Muscle of leg (tissue), 16 donors: ENCODE measurements at places on chromosomes 4 and X. TPM values are rescaled to one million over a fixed set of nuclear protein-coding genes. Genes with fewer than 3 reads are reported as not detected.

DNA sequence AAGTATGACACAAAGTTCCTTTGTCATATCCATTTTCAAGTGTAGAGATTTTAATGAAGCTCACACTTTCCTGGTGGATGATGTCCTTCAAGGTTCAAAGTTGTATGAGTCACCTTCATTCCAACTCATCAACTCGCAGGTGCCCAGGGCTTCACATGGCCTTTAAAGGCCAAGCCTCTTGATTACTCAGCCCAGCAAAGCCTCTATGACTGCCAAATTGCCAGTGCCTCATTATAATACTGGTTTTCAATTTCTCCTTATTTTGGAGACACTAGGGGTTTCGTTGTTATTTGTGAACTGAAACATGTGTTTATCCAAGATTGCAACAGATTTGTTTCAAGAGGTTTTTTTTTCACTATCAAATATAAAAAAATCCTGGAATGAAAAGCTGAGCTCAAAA is 45.9 kb upstream of the PPP3CA start:
- no peak for DNase-seq

- no peak for DNase-seq
Measured at GRCh38 chrX:109940411-109940810, 62.5 kb upstream of the TMEM164 start.

- no peak for DNase-seq
Measured at GRCh38 chr4:125728568-125728967, 413.8 kb downstream of the FAT4 start.

DNA sequence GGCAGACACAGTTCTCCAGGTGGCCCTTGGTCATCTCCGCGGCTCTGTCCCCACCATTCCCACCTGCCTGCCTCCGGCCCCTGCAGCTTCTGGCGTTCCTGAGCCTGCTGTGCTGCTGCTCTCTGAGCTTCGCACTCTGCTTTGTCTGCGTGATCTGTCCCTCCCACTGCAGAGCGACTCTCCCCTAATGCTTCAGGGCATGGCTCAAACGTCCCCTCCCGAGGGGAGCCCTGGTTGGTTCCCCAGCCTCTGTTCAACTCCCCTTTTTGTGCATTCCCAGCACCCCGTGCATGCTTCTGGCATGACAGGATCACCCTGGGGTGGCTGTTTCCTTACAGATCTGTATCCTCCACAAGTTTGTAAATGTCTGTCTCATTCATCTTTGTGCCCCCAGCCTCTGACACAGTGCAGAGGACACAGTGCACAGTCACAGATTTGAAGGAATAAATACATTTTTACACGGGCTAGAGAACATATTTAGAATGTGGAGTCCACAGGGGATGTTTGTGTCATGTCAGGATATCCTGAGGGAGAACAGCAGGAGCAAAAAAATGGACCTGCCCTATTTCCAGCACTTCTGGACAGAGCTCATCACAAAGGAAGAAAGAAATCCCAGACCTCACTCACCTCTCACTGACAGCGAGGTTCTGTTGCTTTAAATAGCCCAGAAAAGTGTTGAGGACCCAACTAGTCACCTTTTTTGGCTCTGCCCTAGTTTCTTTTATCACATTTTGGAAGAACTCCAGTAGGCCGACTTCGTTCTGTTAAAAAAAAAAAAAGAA is 72.6 kb downstream of the GATB start:
- no peak for DNase-seq

- peak; percentile 76 for DNase-seq
Measured at GRCh38 chr4:106266201-106266600, 49.8 kb downstream of the TBCK start.

DNA sequence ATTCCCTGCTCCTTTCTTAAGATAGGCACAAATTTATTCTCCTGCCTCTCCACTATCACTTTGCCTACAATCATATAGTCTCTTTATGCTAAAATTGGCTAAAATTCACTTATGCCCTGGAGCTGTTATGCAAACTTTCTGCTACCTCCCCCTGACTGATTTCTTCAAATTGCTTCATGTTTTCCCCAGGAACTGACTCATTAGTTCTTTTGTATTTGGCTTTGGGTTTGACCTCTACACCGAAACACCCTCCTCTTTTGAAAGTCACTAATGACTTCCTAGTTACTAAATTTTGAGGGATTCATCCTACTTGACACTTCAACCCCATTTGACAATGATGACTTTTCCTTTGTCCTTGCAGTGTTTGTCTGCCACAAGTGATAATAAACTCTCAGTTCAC is 222.6 kb downstream of the NDST4 start:
- DNase-seq: no peak

- no peak for DNase-seq
Measured at GRCh38 chr4:1763070-1763549, 30.0 kb upstream of the FGFR3 start.

DNA sequence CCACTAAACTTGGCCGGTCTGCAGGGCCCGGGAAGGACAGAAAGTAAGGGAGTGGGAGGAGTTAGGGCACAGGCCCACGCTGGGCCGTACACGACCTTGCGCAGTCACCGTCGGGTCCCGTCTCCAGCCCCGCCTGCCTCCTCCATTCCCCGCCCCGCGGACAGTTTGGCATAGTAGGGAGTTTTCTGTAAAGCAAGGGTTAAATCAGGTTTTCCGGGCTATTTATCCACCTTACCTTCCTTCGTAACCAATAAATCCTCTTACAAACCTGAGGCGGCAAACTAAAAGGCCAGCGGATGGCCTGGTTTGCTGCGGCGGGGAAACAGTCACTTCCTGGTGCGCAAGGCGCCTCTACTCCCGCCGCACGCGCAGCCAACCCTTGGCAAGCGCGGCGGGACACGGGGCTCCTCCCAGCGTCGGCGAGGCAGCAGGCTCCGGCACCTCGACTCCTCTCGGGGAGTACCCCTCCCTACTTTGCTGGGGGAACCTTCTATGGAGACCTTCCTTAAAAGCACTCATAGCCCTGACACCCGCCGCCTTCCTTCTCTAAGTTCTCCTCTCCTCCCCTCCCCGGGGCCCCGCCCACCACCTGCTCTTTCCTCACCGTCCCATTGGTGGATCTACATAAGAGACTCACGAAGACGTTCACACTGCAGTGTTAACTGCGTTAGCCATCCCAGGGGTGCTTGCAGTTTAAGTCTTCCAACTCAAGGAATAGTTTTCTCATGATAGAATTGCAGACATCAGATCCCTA is at the start of gene TRMT2B:
TRMT2B (minus strand) TSS at position 563 of the 754 bp plus-strand sequence. CDS start 9,822 bp downstream, outside the sequence.
- DNase-seq: peak; percentile 88

DNA sequence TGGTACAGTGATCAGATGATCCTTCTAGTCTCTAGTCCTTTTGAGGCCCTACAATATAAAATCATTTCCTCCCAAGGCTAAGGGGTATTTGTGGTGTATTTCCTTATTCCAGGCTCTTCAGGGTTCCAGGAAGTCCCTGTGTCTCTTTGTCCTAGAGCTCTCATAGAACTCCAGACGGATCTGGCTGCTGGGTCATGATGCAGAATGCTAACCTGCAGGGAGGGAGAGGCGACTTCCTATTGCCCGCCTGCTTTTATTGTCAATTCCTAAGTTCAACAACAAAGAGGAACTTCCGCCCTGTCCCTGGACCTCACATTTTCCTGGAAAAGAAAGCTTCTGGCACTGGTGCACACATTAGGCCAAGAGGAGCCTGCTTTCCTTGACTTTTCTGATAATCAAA is 45.9 kb upstream of the ZNF827 start:
- peak; percentile 27 for DNase-seq

DNA sequence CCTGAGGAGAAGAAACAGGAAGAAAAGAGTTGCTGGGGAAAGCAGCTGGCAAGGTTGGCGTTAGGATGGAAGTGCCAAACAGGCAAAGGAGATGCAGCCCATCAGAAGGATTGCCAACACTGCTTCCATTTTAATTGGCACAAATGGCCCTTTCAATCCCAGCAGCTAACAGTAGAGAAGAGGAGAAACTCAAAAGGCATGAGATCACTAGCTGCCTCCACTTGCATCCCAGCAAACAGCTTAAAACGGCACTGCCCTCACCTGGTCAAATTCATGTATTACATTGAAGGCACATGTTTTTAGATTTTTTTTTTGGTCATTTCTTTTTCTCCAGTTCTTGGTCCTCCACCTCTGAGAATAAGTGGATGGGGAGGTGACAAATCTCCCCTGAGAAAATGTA is 14.9 kb upstream of the LOC101059915 start:
- peak; percentile 63 for DNase-seq

DNA sequence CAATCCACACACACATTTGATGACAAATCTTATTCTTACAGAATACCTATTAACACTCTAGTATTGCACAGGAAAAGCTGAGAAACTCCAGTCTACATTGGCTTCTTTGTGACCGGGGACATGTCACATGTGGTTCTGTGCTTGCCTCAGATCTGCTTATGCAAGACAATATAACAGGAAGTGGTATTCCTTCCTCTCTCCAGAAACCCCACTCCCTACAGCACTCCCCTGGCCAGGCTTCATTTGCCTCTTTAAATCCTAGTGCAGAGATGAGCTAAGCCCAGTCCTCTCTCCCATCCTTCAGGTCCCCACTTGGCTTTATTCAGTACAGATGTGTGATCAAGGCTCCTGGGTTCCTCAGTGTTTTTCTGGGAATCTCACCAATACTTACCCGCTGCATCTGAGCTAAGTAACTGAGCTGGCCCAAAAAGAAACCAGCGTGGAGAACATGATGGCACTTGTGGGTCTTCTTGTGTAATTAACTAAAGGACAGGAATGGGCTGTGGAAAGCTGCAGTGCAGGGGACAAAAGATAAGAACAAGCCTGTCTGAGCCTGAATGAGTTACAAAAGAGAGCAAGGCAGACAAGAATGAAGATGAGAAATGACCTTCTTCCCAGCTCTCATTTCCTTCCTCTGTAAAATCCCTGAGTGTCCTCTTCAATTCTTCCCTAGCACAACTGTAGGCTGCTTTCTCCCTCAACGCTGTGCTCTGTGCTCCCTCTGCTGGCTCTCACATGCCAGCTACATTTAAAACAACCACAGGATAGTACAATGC is 105.6 kb downstream of the HNRNPD start:
- DNase-seq: peak; percentile 79

- no peak for DNase-seq
Measured at GRCh38 chrX:100687128-100687527, 43.1 kb downstream of the SRPX2 start.

- DNase-seq: no peak
Measured at GRCh38 chrX:24369816-24370215, 9.4 kb downstream of the SUPT20HL1 start.

DNA sequence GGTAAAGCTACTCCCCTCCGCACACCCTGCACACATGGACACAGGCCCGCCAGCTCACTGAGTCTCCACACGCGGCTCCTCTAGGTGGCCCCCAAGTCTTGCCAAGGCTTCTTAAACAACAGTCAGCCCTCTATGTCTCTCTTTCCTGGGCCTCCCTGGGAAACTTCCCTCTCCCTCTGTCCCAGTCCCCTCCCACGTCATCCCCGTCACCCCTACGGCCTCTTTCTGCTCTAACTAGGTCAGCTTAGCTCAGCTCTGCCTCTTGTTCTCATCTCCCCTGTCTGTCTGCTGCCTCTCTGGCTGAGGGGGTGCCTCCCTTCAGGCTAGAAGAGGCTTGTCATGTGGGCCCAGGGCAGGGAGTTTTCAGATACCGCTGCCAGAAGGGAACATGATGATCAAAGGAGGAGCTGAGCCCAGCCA is 38.8 kb downstream of the SEPTIN6 start:
- DNase-seq: peak; percentile 93

DNA sequence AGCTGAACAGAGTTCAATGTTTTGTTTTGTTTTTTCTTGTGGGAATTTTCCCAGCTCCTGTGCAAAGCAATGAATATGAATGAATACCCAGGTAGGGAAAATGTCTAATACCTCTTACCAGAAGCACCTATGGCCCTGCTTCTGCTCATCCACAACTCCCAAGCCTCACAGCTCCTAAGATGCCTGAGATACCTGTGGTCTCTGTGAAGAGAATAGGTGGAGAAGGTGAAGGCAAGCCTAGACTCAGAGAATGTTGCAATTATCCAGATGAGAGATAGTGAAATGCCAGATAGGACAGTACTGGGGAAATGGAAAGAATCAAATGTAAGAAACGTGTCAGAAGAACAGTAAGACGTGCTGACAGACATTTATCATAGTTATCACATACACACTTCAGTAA is 70.2 kb upstream of the NOCT start:
- no peak for DNase-seq

DNA sequence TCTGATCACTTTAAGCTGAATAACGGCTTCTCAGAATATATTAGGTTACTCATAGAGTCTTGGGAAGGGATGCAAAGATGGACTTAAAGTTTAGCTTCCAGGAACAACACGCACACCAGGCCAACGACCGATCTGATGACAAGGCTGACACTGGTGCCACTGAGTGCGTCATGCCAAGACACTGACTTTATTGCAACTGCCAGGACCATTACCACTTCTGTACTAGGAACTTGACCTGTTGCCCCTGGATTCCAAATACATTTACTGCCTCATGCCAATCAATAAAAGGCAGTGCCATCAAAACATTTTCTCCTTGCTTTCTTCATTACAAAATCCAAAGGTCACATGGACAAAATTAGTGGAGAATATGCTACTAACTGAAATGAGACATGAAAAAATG is 505.9 kb upstream of the CTSO start:
- DNase-seq: peak; percentile 9

- peak; percentile 19 for DNase-seq
Measured at GRCh38 chrX:152600853-152601633, 36.7 kb upstream of the GABRQ start.

DNA sequence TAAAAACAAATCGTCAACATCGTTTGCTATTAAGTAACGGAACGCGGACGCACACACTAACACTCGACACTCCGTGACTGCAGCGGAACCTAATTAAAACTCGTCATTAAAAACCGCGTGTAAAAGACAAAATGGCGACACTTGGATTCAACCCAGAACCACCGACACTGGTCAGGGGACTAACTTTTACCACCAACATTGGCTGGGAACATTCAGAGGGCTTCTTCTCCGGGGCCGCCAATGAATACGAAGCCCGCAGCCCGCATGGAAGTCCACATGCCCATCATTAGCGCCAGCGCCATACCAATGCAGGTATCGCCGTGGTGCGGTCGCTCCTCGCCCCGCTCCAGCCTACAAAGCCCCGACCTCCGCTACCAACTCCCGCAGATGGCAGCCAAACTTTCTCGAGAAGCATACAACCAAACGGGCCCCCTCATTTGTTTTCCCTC is 498 bp downstream of the RBMX start:
- DNase-seq: peak; percentile 52

GRCh38 chr4:15654593-15655222 is 449 bp downstream of the FBXL5 start:
- DNase-seq: peak; percentile 67

DNA sequence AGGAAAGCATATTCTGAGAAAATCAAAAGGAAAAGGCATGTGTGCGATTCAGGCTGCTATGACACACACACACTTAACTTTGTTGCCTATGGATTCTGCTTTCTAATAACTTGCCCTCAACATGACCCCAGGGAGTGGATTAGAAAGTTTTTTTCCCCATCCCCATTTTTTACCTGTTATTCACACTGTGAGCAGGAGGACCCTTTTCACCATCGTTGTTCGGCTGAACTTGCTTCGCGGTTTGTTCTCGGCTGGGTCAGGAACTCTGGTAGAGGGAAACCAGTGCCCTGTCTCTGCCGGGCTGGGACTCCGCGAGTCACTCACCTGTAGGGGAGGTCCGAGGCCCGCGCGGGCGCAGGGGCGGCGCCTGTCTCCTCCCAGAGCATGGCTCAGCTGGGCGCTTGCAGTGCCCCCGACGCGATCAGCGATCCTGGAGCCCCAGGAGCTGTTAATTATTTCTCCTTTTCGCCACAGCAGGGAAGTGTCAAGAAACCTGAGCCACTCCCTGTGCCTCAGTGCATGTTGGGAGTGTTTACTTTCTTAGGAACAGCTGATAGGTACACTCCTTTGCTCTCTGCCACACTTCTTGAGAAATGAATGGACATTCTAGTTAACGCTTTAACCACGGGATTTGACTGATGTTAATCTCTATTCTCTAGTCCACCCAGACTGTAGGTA is at the start of gene RASSF6:
RASSF6 (minus strand) TSS at position 322 of the 678 bp plus-strand sequence. CDS start 8,641 bp downstream, outside the sequence.
- no peak for DNase-seq

Gene SORCS2
- 17.5 TPM for polyA plus RNA-seq

Gene HS6ST2
- polyA plus RNA-seq: 32.4 TPM

Gene FGFBP2
- 0.95 TPM for polyA plus RNA-seq

Gene INTU
- 13.0 TPM for polyA plus RNA-seq
